T follicular helper cell (primary cell): ENCODE measurements at places on chromosomes 3 and 15.
A peak's percentile ranks its signal among the peaks of the same experiment; 100 is the strongest.

- DNase-seq = no peak
These were observed 11.5 kb downstream of the ACSBG1 start for GRCh38 chr15:78222745-78223395.

- no peak for DNase-seq
These were observed 51.7 kb downstream of the PLS1 start for GRCh38 chr3:142647856-142648255.

- DNase-seq = no peak
These were observed 17.7 kb downstream of the POC1A start for GRCh38 chr3:52136513-52136912.

GRCh38 chr15:100123611-100124010 lies 218.2 kb downstream of the ADAMTS17 start:
- no peak for DNase-seq

GRCh38 chr15:81766829-81767475 lies 278.9 kb downstream of the MEX3B start:
- DNase-seq = no peak

DNA sequence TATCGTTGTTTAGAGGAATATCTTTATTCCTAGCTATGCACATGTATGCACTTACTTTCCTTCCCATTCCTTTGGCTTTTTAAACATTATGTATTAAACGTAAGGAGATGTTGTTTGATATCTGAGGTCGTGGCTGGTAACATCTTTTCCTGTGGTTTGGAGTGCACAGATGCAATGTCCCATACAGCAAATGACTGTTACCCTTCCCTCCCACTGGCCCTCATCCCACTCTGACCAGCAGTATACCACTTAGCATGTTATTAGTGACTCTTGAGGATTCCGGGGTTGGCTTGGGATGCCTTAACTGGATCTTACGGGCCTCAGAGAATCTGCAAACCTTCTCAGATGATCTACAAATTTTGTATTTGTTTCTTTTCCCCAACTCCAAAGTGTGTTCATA lies 34.5 kb downstream of the TGFBR2 start:
- no peak for DNase-seq

- DNase-seq = no peak
These were observed 19.6 kb upstream of the GOLGA8B start for GRCh38 chr15:34603095-34603494.

DNA sequence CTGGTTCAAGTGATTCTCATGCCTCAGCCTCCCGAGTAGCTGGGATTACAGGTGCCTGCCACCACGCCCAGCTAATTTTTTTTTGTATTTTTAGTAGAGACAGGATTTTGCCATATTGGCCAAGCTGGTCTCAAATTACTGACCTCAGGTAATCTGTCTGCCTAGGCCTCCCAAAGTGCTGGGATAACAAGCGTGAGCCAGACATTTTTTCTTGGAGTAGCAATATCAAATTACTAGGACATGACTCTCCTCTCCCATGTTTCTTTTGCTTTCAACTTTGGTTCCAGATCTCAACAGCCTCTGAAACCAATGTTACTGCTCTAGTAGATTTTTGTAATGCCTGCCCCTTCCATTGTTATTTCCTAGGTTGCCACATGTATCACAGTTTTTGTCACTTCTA lies 462.0 kb downstream of the GBE1 start:
- no peak for DNase-seq

GRCh38 chr15:33125894-33126537 lies 68.5 kb downstream of the FMN1 start:
- DNase-seq = no peak

DNA sequence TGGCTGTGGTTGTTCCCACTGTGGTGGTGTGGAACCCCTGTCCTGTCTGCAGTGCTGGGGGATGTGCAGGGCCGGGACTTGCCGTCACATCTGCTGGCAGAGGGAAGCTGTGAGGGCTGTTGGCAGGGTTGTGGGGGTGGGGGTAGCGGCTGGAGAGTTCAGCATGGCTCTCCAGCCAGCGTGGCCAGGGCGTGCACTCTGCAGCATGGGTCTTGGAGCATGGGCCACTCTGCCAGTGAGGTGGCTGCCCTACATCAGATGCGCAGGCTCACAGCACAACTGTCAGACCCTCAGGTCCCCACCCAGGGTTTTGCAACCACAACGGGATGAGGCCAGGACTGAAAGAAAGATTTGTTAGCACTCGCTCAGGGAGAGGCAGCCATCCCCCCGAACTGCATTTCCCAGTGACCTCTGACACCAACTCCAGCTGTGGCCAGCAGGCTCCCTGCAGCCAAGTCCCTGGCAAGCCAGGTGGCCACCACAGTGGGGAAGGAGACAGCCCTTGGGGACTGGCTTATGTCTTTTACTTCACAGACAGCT lies 237.7 kb upstream of the LYSMD4 start:
- no peak for DNase-seq

DNA sequence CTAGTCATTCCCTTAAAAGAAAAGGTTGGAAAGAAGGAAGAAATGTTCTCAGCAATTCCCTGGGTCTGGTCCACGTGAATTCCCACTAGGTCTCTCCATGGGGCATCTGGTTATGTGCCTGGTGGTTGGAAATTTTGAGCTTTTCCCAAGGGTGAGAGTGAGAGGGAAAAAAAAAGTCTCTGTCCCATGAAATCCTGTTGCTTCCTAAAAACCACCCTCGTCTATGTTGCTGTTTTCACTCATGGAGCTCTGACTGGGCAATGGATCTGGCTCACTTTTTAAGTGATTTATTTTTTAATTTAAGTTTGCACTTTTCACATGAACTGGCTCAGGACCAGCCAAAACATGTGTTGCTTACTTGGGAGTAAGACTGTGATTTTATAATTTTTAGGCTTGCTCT lies 190.1 kb downstream of the CHST2 start:
- no peak for DNase-seq

GRCh38 chr3:10011631-10012030 lies 14.6 kb upstream of the FANCD2 start:
- no peak for DNase-seq

- DNase-seq = no peak
These were observed 469 bp downstream of the GUCA1C start for GRCh38 chr3:108953210-108953609.

DNA sequence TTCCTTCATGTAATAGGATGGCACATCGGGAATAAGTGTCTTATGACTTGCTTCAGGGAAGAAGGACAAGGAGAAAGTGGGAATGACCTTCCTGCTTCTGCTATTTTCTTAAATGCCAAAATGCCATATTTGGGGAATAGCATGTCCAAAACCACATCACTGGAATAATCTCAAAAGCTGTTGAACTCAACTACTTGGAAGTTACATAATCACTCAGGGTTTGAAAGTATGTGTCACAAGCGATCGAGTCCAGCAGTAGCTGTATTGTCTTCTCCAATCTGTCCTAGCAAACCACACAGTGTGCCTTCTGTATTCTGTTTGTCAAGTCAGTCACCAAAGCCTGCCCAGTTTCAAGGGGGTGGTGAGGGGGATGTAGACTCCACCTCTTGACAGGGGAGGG lies 58.3 kb upstream of the GADL1 start:
- DNase-seq = no peak

GRCh38 chr3:32882603-32883025 lies 64.8 kb downstream of the TRIM71 start:
- DNase-seq = no peak

DNA sequence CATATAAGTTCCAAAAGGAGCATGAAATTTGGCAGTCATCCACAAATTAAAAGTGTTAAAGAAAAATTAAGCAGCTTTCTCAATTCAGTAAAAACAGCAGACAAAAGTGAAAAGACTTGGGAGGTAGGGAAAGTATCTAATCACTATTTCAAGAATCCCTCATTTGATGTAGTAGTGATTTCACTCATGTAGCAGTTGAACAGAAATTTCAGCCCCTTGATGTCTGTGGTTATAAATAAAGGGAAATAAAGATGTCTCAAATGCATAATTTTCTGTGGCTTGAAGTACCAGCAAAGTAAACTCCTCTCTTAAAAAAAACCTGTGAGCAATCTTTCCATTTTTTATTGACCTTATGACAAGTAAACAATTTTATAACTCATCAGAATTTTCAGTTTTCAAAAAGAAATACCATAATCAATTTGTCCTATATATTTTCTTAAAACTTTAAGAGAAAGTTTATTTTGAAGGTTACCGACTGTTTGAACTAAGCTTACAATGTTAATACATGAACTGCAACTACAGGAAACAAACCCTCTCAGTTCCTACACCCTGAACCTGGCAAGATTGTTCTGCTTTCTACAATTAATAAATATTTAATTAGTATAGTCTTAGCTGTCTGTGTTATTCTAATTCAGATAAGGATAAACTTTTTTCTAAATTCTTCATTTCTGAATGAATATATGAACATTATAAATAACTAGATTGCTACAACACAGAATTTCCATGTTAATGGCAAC lies 94.2 kb downstream of the CBLB start:
- DNase-seq = no peak

DNA sequence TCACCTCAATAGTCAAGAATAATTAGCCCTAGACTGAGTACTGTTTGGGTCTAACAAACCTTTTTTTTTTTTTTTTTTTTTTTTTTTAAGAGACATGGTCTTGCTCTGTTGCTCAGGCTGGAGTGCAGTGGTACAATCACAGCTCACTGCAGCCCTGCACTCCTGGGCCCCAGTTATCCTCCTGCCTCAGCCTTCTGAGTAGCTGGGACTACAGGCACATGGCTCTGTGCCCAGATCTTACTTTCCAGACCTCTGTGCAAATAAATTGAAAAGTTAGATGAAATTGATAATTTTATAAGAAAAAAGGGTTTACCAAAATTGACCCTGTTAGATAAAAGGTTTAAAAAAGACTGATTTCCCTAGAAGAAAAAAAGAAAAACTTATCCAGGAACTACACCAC lies 79.0 kb downstream of the NR2E3 start:
- no peak for DNase-seq

GRCh38 chr3:155664925-155665695 lies 79.8 kb downstream of the PLCH1 start:
- DNase-seq = no peak

DNA sequence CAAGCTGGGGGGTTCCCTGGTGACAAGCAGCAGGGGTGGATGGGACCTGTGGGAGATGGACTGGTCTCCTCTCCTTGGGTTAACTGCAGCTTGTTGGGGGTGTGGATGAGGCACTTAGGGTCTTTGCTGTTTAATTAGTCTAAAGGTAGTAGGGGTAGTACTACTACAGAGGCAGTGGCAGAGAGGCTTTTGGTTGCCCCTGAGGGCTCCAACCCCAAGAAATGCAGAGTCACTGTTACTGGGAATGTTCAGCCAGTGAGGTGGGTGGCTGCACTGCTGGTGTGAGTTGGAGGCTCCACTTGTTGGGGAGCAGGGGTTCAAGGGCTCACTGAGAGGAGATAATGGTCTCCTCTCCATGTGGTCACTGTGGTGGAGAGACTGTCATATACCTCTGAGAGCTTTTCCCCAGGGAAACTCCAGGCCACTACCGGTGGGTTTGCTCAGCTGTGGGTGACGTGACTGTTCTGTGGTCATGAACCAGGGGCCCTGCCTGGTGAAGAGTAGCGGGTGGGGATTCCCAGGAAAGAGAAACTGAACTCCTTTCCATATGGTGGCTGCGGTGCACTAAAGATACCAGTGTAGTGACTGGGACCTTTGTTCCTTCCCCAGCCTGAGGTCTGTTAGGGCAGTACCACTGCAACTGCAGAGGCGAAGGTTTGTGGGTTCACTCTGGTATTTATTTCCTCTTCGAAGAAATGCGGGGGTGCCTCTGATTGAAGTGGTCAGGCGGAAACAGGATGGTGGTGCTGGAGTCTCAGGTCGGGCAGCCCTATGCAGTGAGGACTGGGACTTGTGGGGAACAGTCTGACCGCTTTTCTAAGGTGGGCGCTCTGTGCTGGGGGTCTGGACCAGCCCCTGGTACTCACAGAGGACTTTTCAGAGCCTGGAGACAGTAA lies 68.9 kb upstream of the TNFSF10 start:
- peak; percentile 42 for DNase-seq

DNA sequence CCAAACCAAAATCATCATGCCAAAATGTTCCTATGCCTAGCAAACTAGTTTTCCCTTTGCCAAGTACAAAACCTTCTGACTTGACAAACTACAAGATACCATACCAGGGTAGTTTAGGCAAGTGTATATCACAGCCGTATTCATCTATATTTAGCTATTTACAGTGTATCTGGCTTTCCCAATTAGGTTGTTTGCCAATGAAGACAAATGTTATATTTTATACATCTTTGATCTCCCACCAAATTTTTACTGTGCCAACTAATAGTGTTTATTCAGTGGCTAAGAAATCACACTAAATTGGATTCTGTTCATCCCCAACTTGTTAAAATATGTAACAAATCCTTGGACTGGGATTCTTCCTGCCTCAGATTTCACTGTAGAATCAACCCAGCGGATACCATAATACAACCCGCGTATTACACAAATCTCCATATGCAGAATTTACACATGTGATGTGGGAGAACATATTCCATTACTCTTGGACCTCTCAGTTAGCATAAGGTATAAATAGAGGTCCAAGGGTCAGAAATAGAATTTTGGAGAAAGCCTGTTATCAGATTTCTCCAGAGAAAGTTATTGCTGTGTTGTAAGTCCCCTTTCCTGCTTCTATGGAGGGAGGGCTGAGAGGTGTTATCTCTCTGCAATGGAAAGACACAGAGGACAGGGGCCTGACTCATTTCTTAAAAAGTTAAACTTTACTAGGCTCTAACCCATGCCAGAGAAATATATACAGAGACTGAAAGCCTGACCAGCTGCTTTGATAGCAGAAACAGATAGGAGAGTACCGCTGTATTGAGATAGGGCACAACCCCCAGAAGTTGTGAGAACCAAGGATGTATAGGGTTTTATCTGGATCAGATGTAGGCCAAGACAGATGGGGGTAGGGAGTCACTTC lies 467.0 kb downstream of the FGF12 start:
- DNase-seq = no peak

DNA sequence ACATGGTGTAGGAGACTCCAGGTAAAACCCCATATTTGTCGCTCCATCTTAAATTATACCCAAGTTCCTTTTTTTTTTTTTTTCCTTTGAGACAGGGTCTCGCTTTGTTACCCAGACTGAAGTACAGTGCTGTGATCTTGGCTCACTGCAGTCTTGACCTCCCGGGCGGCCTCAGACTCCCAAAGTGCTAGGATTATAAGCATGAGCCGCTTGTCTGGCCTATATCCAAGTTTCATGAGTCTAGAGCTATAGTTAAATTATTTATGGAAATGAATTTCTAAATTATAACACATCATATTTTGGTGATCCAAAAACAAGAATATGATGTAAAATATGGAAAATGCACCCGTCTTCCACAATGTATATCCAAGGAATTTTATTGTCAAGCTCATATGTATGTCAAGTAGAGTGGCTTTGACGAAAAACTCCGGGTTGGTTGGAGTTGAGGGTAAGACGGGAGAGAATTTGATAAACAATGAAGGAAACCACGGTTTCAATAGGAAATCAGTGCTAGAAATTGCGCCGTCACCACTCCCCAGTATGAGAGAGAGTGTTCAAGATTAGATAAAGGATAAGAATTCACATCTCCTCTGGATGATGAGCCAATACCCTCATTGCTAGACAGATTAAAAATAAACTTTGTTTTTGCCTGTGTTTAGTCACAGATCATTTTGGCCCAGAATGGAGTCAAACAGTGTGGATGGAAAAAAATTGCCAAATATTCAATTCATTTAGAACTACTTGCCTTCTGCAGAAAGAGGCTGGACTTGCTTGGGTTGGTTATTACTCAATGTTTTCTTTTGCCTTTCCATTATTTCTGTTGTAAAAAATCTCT lies 209.2 kb upstream of the NR2F2 start:
- no peak for DNase-seq

GRCh38 chr3:187198490-187198889 lies 1.2 kb downstream of the RTP1 start:
- DNase-seq = no peak

- DNase-seq = no peak
These were observed 261.0 kb downstream of the ROBO1 start for GRCh38 chr3:79506751-79507150.

- DNase-seq = no peak
These were observed 5.6 kb downstream of the PCYT1A start for GRCh38 chr3:196281962-196282361.
